ENCODE measurements at places on chromosomes 6 and 20.

GRCh38 chr20:7305976-7306375 lies 538.5 kb downstream of the BMP2 start:
- no peak for DNase-seq

GRCh38 chr6:19986691-19987438 lies 149.7 kb downstream of the ID4 start:
- no peak for DNase-seq

DNA sequence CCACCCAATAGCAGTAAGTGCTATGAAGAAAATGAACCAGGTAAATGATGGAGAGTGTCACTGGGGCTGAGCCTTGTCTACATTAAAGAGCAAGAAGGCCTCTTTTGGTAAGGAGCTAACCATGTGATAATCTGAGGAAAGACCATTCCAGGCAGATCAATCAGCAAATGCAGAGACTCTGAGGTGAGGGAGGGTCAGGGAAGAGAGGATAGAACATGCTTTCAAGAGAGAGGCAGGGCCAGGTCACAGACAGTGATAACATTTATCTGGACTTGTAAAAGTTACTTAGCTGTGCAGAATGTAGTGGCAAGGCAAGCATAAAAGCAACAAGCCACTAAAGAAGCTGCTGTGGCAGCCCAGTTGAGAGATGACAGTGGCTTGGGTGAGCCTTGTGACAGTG lies 197.3 kb downstream of the TASP1 start:
- no peak for DNase-seq

DNA sequence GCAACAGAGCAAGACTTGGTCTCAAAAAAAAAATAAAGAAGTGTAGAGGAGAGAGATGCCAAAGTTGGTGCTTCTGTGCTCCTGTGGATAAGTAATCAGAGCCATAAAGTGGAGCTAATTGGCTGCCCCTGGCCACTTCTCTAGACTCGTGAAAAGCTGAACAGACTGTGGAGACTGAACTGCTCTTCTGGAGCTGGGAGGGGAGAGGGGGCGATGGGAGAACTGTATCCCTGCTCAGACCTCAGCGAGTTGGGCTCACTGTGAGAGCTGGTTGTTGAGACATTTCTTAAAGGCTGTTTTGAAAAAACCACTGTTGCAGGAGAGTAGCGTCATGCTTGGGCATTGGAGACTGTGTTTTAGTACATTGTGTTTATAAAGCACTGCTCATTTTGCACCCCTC lies 125.7 kb downstream of the TCP11 start:
- DNase-seq = no peak

- DNase-seq = no peak
These were observed 546.2 kb downstream of the MEI4 start for GRCh38 chr6:78199044-78199443.

DNA sequence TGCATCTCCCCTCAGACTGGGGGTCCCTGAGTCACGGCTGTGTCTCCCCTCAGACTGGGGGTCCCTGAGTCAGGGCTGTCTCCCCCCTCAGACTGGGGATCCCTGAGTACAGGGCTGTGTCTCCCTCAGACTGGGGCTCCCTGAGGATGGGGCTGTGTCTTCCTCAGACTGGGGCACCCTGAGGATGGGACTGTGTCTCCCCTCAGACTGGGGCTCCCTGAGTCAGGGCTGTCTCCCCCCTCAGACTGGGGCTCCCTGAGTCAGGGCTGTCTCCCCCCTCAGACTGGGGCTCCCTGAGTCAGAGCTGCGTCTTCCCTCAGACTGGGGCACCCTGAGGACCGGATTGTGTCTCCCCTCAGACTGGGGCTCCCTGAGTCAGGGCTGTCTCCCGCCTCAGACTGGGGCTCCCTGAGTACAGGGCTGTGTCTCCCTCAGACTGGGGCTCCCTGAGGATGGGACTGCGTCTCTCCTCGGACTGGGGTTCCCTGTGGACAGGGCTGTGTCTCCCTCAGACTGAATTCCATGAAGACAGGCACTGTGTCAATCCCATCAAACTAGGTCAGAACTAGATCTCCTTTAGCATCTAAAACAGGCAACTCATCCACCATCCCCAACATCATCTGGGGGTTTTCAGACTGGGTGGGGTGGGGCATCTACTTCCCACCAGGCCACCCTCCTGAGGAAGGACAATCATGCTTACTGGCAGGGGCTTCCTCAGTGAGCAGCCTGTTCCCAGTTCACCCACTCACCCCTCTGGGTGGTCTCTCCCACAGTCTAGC lies 60.7 kb downstream of the MRPL14 start:
- DNase-seq = no peak

DNA sequence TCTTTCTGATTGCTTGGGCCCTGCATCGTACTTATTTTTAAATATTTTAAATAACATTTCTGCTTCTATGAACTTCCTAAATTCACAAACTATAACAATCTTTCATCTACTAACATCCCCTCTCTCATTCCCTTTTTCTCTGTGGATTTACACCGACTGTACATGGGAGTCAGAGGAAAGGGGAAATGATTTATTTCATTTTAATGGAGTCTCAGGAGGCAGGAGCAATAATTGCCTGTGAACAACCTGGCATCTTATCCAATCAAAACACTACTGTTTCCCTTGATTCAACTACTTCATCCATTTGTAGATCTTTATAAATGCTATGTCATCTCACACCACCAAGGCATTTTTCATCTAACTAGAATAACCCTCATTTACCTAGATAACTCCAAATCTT lies 89.6 kb downstream of the FHL5 start:
- DNase-seq = no peak

GRCh38 chr6:117915846-117916245 lies 8.8 kb downstream of the SLC35F1 start:
- DNase-seq = no peak

DNA sequence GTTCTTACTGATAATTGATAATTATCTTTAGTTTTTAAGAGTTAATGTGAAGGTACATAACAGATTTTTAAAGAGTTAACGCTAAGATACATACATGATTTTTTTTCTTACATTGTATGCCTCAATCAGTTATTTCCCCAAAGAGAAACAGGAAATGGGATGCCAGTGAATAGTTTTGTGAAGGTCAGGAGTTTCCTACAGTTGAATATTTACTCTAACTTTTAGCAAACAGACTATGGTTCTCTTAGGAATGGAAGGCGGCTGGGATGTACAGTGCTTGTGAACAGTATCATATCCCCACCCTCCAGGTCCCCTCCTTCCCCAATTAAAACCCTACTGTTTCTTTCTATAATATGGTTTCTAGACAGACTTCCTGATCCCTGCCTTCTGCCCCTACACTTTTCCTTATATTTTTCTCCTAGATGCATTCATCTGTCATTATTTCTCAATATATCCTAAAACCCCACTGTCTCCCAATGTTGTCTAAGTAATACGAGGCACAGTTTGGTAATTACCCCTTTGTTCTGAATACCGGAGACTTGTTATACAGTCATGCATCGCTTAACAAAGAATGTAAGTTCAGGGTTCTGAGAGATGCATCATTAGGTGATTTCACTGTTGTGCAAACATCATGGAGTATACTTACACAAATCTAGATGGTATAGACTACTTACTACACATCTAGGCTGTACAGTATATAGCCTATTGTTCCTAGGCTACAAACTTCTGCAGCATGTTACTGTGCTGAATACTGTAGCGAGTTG lies 29.2 kb downstream of the SLC35A1 start:
- no peak for DNase-seq

DNA sequence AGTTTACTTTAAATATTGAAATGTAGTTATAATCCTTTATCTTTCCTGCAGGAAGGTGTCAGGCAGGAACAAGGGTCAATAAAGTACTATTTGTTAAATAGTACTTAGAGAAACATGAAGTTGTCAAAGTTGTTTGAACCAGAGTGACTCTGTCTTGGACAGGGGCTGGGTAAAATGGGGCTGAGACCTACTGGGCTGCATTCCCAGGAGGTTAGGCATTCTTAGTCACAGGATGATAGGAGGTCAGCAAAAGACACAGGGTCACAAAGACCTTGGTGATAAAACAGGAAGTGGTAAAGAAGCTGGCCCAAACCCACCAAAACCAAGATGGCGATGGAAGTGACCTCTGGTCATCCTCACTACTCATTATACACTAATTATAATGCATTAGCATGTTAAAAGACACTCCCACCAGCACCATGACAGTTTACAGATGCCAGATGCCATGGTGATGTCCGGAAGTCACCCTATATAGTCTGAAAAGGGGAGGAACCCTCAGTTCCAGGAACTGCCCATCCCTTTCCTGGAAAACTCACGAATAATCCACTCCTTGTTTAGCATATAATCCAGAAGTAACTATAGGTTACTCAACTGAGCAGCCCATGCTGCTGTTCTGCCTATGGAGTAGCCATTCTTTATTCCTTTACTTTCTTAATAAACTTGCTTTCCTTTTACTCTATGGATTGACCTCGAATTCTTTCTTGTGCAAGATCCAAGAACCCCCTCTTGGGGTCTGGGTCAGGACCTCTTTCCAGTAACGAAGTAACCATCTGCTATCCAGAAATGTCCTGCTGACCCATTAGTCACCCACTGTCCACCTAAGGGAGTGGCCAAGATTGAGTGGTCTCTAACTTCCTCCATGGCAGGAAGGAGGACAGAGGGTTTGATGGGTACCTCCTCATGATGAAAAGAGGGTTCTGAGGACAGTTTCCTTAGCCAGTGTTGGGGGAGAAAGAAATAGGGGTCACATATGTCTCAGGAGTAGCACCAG lies 19.6 kb downstream of the SLC22A2 start:
- DNase-seq = no peak

- DNase-seq = peak; percentile 20
These were observed 1.3 kb downstream of the HIVEP2 start for GRCh38 chr6:142943711-142944123.

DNA sequence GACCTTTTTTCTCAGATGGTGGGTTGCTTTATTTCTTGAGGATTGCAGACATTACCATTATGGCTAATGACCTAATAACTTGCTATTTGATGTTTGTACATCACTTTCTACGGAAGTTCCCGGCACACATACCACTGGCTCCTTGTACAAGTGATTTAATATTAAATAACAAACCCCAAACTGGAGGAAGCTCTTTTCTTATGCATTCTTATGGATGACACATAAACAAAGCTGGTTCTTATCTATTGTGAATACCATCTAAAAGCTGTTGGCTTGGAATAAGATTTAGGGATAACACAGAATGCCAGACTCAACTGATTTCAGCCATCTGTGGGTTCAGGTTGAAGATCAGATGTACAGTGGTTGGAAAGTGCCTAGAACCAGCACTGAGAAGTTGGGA lies 272.6 kb downstream of the TSHZ2 start:
- peak; percentile 6 for DNase-seq

- peak; percentile 71 for DNase-seq
These were observed 24.7 kb downstream of the EDN3 start for GRCh38 chr20:59325142-59325523.

DNA sequence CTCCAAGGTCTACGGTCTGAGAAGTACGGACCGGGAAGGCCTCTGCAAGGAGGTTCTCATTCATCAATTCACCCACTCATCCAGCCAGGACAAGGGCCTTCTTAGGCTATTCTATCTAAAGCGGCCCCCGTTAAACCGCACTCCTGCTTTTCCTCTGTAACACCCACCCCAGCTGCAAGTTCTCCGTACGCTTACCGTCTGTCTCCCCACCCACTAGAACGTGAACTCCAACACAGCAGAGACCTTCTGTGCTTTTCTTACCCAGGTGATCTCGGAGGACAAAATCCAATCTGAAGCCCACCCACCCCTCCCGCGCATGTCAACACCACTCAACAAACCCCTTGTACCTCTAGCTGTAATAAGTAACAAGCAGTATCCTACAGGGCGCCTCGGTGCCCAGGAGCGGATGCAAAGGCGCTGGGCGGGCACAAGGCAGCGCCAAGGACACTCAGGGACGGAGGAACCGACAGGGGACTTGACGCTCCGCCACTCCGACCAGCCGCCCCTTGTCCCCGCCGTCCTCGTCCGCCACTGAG lies 351 bp downstream of the AURKA start:
- DNase-seq = peak; percentile 6

GRCh38 chr6:149897015-149897697 lies 757 bp downstream of the RAET1E start:
- peak; percentile 77 for DNase-seq
